Cortex of kidney (tissue), 1 donor: ENCODE measurements at places on chromosomes 5 and 9.

DNA sequence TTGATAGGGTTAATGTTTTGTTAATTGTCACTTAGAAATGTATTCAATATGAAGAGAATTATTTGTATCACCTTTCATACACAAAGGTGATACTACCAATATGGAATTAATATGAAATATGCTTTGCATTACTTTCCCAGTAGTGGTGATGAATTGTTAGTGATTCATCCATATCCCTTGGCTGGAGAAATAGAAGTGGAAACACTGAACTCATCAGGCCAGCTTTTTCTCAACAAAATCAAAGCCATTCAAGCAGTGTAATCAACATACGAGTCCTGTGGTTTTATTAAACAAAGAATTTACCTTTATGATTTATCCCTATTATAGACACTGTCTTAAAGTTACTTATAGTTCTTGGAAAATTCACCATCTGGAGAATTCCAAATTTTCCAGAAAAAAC, 264.0 kb upstream of the MEF2C start:
- DNase-seq = no peak

GRCh38 chr5:114912189-114912920, 257.4 kb downstream of the TRIM36 start:
- no peak for DNase-seq

GRCh38 chr9:93826209-93826608, 128.9 kb downstream of the BARX1 start:
- DNase-seq = no peak

DNA sequence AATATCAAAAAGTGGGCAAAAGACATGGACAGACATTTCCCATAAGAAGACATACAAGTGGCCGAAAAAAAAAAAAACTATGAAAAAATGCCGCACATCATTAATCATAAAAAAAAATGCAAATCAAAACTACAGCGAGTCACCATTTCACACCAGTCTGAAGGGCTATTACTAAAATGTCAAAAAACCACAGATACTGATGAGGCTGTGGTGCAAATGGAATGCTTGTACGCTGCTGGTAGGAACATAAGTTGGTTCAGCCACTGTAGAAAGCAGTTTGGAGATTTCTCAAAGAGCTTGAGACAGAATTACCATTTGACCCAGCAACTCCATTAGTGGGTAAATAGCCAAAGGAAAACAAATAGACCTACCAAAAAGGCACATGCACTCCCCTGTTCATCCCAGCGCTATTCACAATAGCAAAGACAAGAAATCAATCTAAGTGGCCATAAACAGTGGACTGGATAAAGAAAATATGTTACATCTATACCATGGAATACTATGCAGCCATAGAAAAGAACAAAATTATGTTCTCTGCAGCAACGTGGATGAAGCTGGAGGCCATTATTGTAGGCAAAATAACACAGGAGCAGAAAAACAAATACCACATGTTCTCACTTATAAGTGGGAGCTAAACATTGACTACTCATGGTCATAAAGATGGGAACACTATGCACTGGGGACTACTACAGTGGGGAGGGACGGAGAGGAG, 110.6 kb upstream of the BOD1 start:
- no peak for DNase-seq

GRCh38 chr9:130219661-130220096, 45.9 kb upstream of the HMCN2 start:
- DNase-seq = no peak

DNA sequence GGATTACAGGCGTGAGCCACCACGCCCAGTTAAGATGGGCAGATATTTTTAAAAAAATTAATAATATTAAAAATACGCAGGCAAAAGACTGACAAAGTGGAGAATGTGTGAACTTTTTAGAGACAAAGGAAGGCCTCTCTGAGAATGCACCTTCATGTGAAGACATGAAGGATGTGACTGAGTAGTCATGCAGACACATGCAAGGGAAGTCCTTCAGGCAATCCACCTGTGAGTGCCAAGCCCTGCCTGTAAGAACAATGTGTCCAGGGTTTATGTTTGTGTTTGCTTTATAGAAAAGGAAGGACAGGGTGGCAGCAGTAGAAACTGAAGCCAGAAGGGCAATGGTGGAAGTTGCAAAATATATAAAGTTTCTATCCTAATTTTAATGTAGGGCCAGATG, 169.2 kb downstream of the EDIL3 start:
- no peak for DNase-seq

- no peak for DNase-seq
Observed at GRCh38 chr5:25119650-25120049, 474.9 kb upstream of the CDH10 start.

- no peak for DNase-seq
Observed at GRCh38 chr5:55039843-55040242, 15.8 kb downstream of the GZMK start.

GRCh38 chr5:139551191-139551889, 9.8 kb upstream of the UBE2D2 start:
- DNase-seq = no peak

- DNase-seq = no peak
Observed at GRCh38 chr5:124935065-124935464, 188.6 kb upstream of the ZNF608 start.

- no peak for DNase-seq
Observed at GRCh38 chr5:3393122-3393919, 202.3 kb upstream of the IRX1 start.

DNA sequence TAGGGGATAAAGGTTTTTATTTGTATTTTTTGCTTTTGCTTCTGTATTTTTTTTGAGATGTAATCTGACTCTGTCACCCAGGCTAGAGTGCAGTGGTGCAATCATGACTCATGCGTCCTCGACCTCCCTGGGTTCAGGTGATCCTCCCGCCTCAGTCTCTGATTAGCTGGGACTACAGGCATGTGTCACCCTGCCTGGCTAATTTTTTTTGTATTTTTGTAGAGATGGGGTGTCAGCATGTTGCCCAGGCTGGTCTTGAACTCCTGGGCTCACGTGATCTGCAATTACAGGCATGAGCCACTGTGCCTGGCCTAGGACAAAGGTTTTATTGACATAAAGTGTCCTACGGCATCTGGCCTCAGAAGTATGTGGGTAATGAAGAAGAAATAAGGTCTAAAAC, 297.1 kb upstream of the C9orf72 start:
- DNase-seq = no peak

GRCh38 chr9:85156652-85157051, 487.1 kb downstream of the NTRK2 start:
- DNase-seq = no peak

DNA sequence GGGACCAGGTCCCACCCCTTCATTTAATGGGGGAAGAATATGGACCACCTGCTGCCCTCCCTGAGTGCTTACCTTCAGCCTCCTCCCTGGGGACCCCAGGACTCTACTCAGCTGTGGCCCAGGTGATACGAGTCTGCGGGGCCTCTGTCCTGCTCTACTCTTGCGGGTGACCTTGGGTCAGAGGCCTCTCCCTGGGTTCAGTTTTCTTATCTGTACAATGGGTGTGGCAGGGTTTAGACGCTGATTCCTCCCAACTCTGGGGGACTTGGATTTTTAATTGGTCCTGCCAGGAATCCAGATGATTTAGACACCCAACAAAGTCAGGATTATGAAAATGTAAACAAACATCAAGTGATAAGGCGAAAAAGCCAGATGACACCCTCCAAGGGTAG, 25.0 kb downstream of the FAM163B start:
- DNase-seq = no peak

DNA sequence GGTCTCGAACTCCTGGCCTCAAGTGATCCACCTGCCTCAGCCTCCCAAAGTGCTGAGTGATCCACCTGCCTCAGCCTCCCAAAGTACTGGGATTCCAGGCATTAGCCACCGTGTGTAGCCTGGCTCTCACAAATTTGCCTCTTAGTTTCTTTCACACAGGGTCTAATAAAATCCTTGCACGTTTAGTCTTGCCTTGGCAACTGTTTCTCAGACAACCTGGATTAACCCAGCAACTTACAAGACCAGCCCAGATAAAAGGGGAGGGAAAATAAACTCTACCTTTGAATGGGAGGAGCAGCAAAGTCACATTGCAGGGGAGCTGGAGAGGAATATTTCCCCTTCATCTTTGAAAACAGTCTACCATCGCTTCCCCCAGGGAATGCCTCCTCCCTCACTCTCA, 29.3 kb upstream of the GNA14 start:
- DNase-seq = no peak

GRCh38 chr5:133483406-133484090, 128.8 kb downstream of the FSTL4 start:
- DNase-seq = no peak

- no peak for DNase-seq
Observed at GRCh38 chr5:167771571-167771970, 519.9 kb upstream of the WWC1 start.

DNA sequence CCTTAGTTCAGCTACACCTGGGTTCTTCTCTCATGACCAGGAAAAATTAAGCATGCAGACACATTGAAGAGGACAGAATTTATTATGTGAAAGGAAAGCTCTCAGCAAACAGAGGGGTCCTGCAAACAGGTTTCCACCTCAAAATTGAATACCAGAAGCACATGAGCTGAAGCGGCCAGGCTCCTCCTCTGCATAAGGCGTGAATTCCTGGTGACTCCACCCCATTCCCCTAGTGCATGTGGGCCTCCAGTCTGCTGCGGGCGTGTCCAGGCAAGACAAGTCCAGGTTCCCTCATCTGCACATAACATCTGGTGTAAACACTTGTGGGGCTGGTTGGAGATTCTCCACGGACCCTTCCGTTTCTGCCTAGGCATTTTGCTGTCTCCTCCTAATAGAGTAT, 1156.4 kb downstream of the FOXD4L5 start:
- DNase-seq = no peak

DNA sequence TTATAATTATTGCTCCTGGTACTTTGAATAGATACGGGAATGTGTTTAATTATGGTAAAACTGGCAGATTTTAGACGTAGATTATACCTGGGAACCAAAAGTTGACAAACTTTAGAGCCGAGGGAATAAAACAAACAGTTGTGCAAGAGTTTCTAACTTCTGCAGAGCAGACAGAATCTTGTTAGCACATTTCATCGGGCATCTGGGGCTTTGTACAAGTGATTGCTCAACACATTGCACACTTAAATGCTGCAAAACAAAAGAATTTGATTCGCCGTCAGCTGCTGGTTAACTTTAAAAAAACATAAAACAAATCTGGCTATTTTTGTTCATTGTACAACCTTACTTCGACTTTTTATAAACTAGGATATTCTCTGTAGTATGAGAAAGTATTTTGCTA, 398.1 kb downstream of the MAN2A1 start:
- no peak for DNase-seq

DNA sequence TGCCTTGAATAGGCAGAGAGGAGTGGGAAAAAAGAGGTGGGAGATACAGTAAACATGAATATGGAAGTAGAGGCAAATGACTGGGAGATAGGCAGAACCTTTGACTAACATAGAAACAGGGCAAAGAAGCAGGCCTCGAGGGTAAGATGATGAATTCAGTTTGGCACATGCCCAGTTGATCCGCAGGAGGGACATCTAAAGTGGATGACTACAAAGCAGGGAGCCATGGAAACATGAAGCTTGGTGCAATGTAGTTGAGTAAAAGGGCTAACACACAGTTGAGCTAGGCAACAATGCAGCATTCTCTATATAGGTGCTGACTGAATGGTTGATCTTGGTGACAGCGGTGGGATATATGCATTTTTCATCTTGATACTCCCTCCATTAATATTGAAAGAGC, 253.8 kb downstream of the DMRT2 start:
- no peak for DNase-seq

- no peak for DNase-seq
Observed at GRCh38 chr5:54670281-54670680, 152.7 kb downstream of the SNX18 start.

DNA sequence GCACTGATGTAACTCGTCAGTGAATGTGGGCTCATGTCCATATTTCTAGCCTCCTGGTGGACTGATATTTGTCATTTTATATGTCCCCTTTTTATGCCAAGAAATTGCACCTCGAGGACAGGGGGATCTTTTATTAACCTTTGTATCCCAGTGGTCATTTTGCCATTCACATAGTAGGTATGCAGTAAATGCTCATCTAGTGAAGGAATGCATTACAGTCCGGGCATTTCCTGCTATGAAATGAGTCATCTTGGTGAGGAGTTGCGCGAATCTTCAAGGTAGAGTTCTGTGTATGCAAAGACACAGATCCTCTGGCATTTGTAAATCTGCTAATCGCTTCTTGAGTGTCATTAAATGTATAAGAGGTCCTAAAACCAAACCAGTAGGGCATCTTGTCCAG, 755.5 kb upstream of the ADAMTS16 start:
- DNase-seq = no peak
